Stimulated activated CD8-positive, alpha-beta memory T cell treated with anti-CD3 and anti-CD28 coated beads, Interleukin-4, amount 100 ng/mL, for 24 hours (primary cell): ENCODE measurements at places on chromosomes 2 and 18.
A peak's percentile ranks its signal among the peaks of the same experiment; 100 is the strongest.

GRCh38 chr2:76930056-76930744 lies 592.0 kb downstream of the LRRTM4 start:
- DNase-seq = no peak

- DNase-seq = no peak
Observed at GRCh38 chr2:160224507-160224906, 24.4 kb upstream of the ITGB6 start.

DNA sequence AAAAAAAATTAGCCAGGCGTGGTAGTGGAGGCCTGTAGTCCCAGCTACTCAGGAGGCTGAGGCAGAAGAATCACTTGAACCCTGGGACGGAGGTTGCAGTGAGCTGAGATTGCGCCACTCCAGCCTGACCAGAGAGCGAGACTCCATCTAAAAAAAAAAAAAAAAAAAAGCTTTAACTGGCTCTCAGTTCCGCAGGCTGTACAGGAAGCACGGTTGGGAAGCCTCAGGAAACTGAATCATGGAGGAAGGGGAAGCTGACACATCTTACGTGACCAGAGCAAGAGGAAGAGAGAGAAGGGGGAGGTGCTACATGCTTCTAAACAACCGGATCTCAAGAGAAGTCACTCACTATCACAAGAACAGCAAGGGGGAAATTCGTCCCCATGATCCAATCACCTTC lies 505.6 kb upstream of the SLC8A1 start:
- DNase-seq = no peak

- no peak for DNase-seq
Observed at GRCh38 chr2:239715202-239715601, 309.9 kb downstream of the NDUFA10 start.

DNA sequence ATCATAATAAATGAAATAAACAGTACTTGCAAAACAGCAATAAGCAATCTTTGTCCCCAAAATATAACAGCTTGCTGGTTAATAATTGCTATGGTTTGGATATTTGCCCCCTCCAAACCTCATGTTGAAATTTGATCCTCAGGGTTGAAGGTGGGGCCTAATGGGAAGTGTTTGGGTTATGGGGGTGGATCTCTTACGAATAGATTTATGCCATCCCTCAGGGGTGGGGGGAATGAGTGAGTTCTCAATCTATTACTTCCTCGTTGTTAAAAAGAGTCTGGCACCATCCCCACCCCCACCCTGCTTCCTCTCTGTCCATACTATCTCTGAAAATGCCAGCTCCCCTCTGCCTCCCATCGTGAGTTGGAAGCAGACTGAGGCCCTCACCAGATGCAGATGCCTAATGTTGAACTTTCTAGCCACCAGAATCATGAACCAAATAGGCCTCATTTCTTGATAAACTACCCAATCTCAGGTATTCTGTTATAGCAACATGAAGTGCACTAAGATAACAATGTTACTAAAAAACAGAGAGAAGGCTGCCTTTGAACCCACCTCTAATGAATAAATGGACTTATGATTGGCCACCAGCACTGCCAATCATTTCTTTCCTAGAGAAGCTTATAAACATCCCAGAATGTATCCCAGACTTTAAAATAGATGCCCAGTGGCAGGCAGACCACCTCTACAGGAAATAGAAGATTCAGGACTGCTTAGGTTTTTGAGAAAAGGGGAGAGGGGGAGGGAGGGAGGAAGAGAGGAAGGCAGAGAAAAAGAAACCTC lies 90.1 kb downstream of the ALPK2 start:
- DNase-seq = no peak

- DNase-seq = no peak
Observed at GRCh38 chr18:49020129-49020528, 69.4 kb upstream of the SMAD7 start.

GRCh38 chr2:171874517-171874916 lies 19.5 kb downstream of the SLC25A12 start:
- DNase-seq = no peak

DNA sequence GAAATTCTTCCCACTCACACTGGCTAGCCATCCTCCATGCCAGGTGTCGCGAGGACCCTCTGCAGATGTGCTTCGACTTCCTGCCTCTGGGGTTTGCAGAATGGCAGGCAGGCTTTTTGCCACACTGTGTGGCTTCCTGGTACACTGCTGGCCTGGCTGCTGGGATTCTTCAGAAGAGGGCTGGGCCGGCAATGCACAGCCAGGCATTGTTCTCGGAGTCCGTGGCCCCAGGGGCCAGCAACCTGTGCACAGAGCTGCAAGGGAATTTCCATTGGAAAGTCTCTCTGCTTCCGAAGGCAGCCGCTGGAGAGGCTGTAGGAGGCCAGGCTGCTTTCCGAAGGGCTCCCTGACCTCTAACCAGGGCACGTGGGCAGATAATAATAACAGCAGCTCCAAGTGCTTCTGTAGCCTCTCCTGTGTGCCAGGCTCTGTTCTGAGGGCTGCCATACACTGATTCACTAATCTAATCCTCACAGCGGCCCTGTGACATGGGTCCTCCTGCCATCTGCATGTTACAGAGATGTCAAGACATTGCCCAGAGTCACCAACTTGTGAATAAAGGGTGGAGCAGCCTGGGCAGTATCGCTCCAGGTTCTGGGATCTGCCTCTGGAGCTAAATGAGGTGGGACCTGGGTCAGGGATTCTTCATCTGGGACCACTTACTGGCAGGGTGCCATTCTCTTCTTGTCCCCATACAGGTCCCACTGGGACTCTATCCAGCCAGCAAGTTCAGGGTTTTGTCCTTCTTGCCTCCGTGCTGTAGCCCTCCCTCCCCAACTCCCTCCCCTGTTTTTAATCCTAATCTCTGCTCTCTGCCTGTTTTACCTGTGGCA lies 5.0 kb downstream of the LDLRAD4 start:
- DNase-seq = no peak

GRCh38 chr2:178324077-178324476 lies 126.9 kb downstream of the PRKRA start:
- no peak for DNase-seq

DNA sequence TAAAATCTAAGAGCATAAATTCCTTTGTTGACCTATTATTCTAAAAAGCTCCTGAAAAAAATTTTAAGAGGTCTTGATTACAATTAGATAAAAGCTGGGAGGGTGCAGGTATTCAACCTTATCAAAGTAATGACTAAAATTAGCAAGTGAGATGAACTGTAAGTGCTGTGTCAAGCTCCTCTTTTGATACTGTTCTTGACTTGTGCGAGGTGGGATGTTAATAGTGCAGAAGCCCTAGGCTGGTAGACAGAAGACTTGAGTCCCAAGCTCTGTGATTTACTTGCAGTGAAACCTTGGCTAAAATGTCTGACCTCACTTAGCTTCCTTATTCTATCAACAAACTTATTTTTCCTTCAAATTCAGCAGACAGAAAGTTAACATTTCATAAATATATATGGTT lies 637.5 kb downstream of the DSC3 start:
- no peak for DNase-seq

DNA sequence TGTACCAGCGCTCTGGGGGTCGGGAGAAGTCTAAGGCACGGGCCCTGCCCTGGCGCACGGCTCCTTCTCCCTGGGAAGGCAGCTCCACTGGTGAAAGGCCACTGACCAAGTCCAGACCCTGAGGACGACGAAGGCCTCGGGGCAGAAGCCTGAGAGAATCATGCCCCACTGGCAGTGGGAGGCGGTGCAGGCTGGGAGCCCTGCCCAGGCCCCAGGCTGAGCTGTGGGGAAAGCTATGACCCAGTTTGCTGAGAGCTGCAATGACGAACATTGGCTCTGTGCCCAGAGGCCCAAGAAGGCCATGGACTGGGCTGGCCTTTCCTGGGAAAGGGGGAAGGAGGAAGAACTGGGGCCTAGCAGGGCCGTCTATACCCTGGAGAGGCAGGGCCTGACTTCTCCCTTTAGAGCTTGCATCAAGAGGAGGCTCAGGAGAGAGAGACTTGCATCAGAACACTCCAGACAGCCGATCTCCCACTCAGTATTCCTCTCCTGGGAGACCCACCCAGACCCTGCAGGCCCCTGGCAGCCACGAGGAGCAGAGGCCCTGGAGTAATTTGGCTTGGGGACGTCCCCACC lies 32.9 kb downstream of the HS1BP3 start:
- DNase-seq = no peak

DNA sequence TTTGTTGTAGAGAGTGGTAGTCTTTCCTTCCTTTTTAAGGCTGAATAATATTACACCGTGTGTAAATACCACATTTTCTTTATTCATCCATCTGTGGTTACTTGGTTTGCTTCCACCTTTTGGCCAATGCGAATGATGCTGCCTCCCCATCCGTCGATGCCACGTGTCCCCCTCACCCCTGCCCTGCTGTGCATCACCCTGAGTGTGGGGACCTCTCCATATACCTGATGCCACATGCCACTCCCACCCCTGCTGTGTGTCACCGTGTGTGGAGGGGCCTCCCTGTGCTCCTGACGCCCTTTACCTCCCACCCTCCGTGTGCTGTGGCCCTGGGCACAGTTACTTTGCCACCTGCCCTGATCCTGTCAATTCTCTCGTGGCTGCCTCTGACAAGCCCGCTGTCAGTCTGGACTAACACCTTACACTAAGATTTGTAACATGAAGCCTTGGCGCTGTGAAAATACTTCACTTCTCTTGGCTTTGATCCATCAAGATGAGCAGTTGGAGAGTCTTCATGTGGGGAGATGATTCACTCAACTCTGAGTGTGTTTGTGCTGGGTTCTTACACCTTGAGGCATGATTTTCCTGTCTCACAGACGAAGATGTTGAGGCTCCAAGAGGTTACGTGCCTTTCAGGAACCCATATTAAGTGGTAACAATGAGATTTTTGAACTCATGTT lies 234.0 kb downstream of the ZNF407 start:
- no peak for DNase-seq

- DNase-seq = no peak
Observed at GRCh38 chr2:203551778-203552177, 16.7 kb upstream of the RAPH1 start.

DNA sequence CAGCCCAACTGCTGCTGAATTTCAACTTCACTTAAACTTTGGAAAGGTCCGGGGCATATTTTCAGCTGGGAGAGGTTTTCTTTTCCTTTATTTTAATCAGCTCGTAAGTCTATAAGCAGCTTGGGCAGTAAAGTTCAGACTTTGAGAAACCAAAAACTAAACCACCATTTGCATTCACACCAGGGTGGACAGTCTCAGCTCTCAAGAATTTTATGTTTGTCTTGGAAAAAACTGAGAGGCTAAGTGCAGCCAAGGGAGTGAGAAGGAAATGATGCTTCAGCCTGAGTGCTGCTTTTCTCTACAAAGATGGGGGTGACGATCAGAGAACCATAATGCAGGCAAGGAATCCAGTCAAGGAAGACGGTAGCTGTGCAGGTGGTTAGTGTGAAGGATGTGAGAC lies 30.2 kb downstream of the MCFD2 start:
- no peak for DNase-seq

- no peak for DNase-seq
Observed at GRCh38 chr2:231486851-231487596, 22.7 kb upstream of the NCL start.

GRCh38 chr2:14189929-14190328 lies 442.6 kb upstream of the LRATD1 start:
- DNase-seq = no peak

GRCh38 chr18:46336278-46337111 lies 232.3 kb downstream of the HAUS1 start:
- DNase-seq = no peak

- DNase-seq = no peak
Observed at GRCh38 chr18:48820483-48821250, 130.1 kb downstream of the SMAD7 start.

DNA sequence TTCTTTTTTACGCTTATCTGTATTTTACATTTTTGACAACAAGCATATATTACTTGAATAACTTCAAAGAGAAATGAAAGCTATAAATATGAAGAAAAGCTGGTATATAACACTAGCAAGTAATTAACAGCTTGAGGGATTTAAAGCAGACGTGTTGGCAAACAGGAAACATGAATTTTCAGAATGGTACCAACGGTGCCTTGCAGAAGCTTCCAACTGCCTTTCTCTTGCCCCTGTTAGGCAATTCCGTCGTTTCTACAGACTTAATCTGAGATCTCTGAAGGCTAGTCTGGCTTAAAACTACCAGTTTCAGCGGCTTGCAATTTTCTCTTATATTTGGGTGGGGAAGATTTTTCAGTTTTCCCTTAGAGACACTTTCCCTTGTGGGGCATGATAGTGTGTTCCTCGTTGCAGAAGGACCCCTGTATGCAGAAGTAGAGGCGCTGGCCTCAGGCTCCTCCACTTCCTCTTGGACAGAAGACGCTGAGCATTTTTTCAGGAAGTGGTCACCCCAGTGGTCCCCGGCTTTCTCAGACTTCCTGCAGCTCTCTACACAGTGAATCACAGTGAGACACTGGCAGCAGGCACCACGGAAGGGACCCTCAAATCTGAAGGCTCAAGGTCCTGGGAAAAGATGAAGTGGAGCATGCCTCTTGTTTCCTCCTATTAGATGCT lies 56.2 kb upstream of the SLC16A14 start:
- no peak for DNase-seq

DNA sequence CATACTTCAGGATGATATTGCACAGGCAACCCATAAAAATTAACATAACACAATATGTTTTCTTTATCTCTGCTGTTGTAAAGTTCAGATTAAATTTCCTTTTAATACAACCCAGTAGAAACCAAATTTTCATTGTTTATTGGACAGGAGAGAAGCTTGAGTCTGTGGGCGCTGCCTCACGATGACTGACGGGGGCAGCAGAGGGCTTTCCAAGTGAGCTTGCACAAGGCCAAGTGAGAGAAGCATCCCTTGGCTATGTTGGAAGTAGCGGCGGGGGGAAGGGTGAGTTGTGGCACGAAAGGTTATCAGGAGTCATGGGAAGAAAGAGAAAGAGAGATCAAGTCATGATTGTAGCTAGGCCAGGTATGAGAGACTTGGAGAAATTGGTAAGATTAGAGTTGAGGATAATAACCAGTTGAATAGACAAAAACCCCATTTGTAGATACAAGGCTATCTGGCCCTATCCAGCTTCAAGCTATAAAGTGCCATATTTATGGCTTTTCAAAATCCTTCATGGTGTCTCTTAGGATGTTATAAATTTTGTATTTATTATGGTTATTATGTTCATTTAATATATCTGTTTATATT lies 413.7 kb upstream of the FAM98A start:
- DNase-seq = peak; percentile 0

DNA sequence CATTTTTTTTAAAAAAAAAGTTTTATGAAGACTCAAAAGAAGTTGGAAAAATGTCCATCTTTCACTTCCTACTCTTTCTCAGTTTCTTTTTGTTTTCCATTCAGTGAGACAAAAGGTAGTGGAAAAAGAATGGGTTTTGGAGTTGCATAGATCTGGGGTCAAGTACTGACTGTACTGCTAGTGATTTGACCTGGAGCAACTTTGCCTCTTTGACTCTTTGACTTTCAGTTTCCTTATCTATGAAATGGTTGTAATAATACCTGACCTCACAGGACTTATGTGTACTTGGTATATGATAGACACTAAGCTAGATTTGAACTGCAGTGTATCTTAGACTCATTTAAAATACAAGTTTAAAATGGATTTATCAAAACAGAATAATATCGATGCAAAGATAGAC lies 3.5 kb upstream of the KCNE4 start:
- DNase-seq = no peak

- DNase-seq = no peak
Observed at GRCh38 chr18:11147371-11147951, 1.9 kb downstream of the PIEZO2 start.
